Activated CD8-positive, alpha-beta T cell treated with anti-CD3 and anti-CD28 coated beads, Interleukin-2, amount 10 ng/mL, durations not matched to agents 7 days and 5 days (primary cell): ENCODE measurements at places on chromosomes 3 and 15. TPM values are rescaled to one million over a fixed set of nuclear protein-coding genes. Genes with fewer than 3 reads are reported as not detected.
A peak's percentile ranks its signal among the peaks of the same experiment; 100 is the strongest.

DNA sequence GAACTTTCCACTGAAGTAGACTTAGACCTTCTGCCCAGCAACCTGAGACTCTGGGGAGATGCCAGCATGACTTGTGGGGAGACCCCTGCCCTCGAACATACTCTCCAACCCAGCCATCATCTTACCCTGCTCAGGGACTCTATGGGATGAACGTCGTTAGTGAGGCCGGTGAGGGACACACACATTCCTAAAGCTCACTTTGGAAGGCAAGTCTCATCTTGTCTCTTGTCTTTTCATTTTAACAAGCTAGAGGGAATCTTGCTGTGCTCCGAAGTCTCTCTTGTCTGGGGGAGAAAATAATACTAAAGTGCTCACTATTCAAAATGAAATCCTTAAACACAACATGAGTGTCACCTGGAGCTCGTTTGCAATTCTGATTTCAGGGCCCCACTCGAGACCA, 239.5 kb upstream of the HES1 start:
- H3K36me3 ChIP-seq, result no peaks in the 10 kb centered on the region
- peaks cover 9% of the 10 kb centered on the region for H3K27me3 ChIP-seq
- no peaks in the 10 kb centered on the region for H3K4me1 ChIP-seq
- no peak overlapping the region for H3K27ac ChIP-seq
- DNase-seq, result no peak
- no peak overlapping the region for H3K4me3 ChIP-seq

DNA sequence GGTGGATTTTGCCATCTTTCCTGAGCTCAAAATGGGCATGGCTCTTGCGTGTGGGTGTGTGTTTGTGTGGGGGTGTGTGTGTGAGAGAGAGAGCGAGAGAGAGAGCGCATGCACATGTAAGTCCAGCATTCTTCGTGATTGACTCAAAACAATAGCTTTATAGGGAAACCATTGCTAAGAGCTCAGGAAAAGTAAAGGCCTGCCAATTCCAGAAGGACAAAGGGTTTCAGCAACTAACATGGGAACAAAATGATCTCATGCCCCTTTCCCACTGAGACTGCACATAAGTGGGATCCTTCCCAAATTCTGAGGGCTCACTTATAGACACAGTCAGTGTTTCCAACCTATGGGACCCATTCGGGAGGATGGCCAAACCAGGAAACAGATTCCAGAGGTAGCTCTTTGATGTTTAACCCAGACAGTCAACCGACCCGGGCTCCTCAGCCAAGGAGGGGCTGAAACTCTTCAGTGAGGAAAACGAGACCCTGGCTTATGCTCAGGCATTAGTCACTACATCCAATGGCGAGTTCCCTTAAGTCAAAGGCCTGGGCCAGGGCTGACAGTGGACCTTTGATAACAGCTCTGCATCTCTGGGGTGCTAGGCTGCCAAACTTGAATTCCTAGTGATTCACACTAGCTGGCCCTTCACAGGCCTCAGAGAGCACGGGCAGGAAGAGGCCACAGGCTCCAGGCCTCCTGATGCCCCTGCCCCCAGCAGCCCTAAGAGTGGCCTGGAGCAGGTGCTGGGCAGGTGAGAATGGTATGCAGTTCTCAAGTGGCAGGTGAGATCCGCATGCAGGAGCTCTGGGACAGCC, 305.0 kb upstream of the C2CD4B start:
- H3K27me3 ChIP-seq, result no peaks in the 10 kb centered on the region
- H3K36me3 ChIP-seq, result no peaks in the 10 kb centered on the region
- no peak overlapping the region for H3K4me3 ChIP-seq
- H3K4me1 ChIP-seq, result no peaks in the 10 kb centered on the region
- H3K27ac ChIP-seq, result no peak overlapping the region

GRCh38 chr3:88703501-88704059, 403.8 kb upstream of the EPHA3 start:
- H3K27me3 ChIP-seq, result no peaks in the 10 kb centered on the region
- H3K4me1 ChIP-seq, result no peaks in the 10 kb centered on the region
- no peak overlapping the region for H3K27ac ChIP-seq
- no peaks in the 10 kb centered on the region for H3K36me3 ChIP-seq

DNA sequence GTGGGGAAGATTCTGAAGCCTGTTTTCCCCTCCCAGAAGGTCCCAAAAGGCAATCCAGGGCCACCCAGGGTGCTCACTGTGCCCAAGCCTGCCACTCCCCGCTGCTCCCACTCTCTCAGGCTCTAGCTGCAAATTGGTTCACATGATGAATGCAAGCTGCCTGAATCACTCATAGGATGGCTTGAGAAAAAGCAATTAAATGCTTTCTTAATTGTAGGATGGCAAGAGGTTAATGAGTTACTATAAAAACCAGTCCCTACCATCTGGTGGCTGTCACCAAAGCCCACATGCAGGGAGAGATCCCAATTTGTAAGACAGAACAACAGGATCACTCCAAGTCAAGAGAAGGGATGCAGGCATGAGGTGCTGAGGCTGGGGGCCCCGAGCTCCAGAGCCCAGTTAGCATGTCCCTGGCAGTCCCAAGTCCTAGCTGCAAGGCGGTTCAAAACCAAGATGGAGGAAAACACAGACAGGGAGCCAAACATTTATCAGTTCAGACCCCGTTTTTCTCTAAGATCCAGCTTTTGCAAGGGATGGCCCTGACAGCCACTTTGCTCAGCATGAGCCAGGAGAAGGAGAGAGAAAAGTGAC, 207.1 kb downstream of the UACA start:
- H3K36me3 ChIP-seq, result no peaks in the 10 kb centered on the region
- H3K4me1 ChIP-seq, result peaks cover 2% of the 10 kb centered on the region
- H3K27me3 ChIP-seq, result peaks cover under 1% of the 10 kb centered on the region
- no peak for DNase-seq
- no peak overlapping the region for H3K27ac ChIP-seq

GRCh38 chr3:105933871-105934270, 65.1 kb upstream of the CBLB start:
- peaks cover 1% of the 10 kb centered on the region for H3K36me3 ChIP-seq
- H3K4me3 ChIP-seq, result no peak overlapping the region
- H3K27ac ChIP-seq, result no peak overlapping the region
- no peaks in the 10 kb centered on the region for H3K27me3 ChIP-seq

GRCh38 chr15:25899870-25900269, 36.7 kb upstream of the ATP10A start:
- no peak overlapping the region for H3K27ac ChIP-seq
- no peak overlapping the region for H3K4me3 ChIP-seq
- no peak for DNase-seq
- H3K27me3 ChIP-seq, result no peaks in the 10 kb centered on the region
- no peaks in the 10 kb centered on the region for H3K36me3 ChIP-seq
- H3K4me1 ChIP-seq, result peaks cover 19% of the 10 kb centered on the region

DNA sequence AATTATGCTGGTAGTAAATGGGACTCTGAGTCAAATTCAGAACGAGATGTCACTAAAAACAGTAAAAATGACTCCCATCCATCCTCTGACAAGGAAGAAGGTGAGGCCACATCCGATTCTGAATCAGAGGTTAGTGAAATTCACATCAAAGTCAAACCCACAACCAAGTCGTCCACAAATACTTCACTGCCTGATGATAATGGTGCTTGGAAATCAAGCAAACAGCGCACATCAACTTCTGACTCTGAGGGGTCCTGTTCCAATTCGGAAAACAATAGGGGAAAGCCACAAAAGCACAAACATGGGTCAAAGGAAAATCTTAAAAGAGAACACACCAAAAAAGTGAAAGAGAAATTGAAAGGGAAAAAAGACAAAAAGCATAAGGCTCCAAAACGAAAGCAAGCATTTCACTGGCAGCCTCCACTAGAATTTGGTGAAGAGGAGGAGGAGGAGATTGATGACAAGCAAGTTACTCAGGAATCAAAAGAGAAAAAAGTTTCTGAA, 15.1 kb upstream of the ZBTB47 start:
- peaks cover 7% of the 10 kb centered on the region for H3K4me1 ChIP-seq
- peaks cover 36% of the 10 kb centered on the region for H3K36me3 ChIP-seq
- H3K4me3 ChIP-seq, result no peak overlapping the region

- no peak for DNase-seq
- no peak overlapping the region for H3K4me3 ChIP-seq
- H3K27me3 ChIP-seq, result peaks cover 44% of the 10 kb centered on the region
These were observed 17.5 kb upstream of the CORO2B start for GRCh38 chr15:68561171-68561900.

GRCh38 chr15:43330780-43331087, 361 bp upstream of the LCMT2 start:
- H3K27ac ChIP-seq, result peak overlapping the region; percentile 100
- peaks cover 40% of the 10 kb centered on the region for H3K4me1 ChIP-seq
- no peaks in the 10 kb centered on the region for H3K27me3 ChIP-seq
- H3K4me3 ChIP-seq, result peak overlapping the region; percentile 97
- no peak for DNase-seq

DNA sequence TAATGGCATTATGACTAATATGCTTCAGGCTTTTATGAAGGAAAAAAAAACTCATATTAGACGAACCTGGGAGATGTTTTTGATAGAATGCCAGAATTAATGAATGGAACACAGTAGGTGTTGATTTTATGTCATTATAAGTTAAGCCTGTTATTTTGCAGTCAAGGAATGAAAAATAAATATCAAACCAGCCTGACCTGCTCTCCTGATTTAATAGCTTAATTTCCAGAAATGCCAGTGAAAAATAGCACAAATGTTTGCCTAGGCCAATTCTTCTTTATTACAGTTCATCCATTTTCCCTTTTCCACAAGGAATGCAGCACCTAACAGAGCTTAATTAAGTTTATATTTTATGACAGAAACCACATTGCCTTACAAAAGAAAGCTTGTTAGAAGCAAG, 292.0 kb downstream of the TBL1XR1 start:
- no peaks in the 10 kb centered on the region for H3K36me3 ChIP-seq
- H3K27ac ChIP-seq, result no peak overlapping the region
- DNase-seq, result no peak
- H3K27me3 ChIP-seq, result no peaks in the 10 kb centered on the region
- no peak overlapping the region for H3K4me3 ChIP-seq

- H3K4me1 ChIP-seq, result peaks cover 24% of the 10 kb centered on the region
- H3K27me3 ChIP-seq, result peaks cover 6% of the 10 kb centered on the region
- peak; percentile 47 for DNase-seq
- no peak overlapping the region for H3K4me3 ChIP-seq
- no peak overlapping the region for H3K27ac ChIP-seq
These were observed 15.4 kb upstream of the RFC4 start for GRCh38 chr3:186821429-186822387.

DNA sequence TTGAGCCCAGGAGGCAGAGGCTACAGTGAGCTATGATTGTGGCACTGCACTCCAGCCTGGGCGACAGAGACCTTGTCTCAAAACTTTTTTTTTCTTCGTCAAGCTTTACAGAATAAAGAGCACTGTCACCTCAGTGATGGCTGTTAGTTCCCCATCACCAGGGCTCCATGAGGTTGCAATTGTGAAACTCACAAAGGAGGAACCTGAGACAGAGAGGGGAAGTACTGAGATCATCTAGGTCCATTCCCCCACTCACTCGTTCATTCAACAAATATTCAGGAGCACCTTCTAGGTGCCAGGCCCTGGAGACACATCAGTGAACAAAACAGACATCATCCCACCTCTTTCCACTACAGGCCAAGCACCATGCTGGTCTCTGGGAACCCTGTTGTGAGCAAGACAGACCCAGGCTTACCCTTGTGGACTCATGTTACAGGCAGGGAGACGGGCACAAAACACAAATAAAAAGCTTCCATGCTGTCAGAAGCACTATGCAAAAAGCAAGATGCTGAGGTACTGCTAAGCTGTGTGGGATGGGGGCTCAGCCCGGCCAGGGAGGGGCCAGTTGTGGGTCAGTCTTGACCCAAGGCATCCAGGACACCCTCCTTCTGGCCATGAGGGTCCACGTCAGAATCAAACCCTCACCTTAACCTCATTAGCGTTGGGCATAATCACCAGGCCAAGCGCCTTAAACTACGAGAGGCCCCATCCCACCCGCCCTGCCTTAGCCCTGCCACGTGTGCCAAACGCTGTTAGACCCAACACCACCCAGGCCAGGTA, 2.1 kb upstream of the RHO start:
- H3K4me3 ChIP-seq, result no peak overlapping the region
- H3K36me3 ChIP-seq, result no peaks in the 10 kb centered on the region
- no peaks in the 10 kb centered on the region for H3K4me1 ChIP-seq
- DNase-seq, result no peak
- H3K27me3 ChIP-seq, result no peaks in the 10 kb centered on the region
- no peak overlapping the region for H3K27ac ChIP-seq

DNA sequence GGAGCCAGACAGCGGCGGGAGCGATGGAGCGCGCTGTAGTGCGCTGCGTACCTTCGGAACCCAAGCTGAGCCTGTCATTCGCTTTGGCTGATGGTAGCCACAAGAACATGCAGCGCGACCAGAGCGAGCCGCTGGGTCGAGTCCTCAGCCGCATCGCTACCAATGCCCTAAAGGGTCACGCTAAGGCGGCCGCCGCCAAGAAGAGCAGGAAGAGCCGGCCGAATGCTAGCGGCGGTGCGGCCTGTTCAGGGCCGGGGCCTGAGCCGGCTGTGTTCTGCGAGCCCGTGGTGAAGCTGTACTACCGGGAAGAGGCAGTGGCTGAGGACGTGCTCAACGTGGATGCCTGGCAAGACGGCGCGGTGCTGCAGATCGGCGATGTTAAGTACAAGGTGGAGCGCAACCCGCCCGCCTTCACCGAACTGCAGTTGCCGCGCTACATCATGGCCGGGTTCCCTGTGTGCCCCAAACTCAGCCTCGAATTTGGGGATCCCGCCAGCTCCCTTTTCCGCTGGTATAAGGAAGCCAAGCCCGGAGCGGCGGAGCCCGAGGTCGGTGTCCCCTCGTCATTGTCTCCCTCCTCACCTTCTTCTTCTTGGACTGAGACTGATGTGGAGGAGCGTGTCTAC, 498 bp downstream of the PDE12 start:
- peak; percentile 46 for DNase-seq
- peak overlapping the region; percentile 98 for H3K4me3 ChIP-seq
- H3K27ac ChIP-seq, result peak overlapping the region; percentile 98
- no peaks in the 10 kb centered on the region for H3K27me3 ChIP-seq

GRCh38 chr3:6204891-6205290, 656.0 kb upstream of the GRM7 start:
- no peak overlapping the region for H3K4me3 ChIP-seq
- H3K4me1 ChIP-seq, result no peaks in the 10 kb centered on the region
- no peak overlapping the region for H3K27ac ChIP-seq

- H3K27ac ChIP-seq, result no peak overlapping the region
- DNase-seq, result no peak
- H3K4me1 ChIP-seq, result peaks cover 7% of the 10 kb centered on the region
- H3K27me3 ChIP-seq, result peaks cover 5% of the 10 kb centered on the region
- H3K36me3 ChIP-seq, result no peaks in the 10 kb centered on the region
- H3K4me3 ChIP-seq, result no peak overlapping the region
These were observed 52.3 kb downstream of the NCEH1 start for GRCh38 chr3:172658344-172659245.

GRCh38 chr15:57215881-57216280, 160.4 kb upstream of the CGNL1 start:
- H3K36me3 ChIP-seq, result no peaks in the 10 kb centered on the region
- H3K4me3 ChIP-seq, result no peak overlapping the region
- DNase-seq, result no peak
- H3K27ac ChIP-seq, result no peak overlapping the region

The ISLR2 gene
- total RNA-seq, result not detected

The TIGIT gene
- total RNA-seq, result 17.3 TPM

The CYP1A2 gene
- total RNA-seq, result not detected

The CACNA2D3 gene
- not detected for total RNA-seq
